SW 1271 (cell line): ENCODE measurements at places on chromosomes 5 and 9.

DNA sequence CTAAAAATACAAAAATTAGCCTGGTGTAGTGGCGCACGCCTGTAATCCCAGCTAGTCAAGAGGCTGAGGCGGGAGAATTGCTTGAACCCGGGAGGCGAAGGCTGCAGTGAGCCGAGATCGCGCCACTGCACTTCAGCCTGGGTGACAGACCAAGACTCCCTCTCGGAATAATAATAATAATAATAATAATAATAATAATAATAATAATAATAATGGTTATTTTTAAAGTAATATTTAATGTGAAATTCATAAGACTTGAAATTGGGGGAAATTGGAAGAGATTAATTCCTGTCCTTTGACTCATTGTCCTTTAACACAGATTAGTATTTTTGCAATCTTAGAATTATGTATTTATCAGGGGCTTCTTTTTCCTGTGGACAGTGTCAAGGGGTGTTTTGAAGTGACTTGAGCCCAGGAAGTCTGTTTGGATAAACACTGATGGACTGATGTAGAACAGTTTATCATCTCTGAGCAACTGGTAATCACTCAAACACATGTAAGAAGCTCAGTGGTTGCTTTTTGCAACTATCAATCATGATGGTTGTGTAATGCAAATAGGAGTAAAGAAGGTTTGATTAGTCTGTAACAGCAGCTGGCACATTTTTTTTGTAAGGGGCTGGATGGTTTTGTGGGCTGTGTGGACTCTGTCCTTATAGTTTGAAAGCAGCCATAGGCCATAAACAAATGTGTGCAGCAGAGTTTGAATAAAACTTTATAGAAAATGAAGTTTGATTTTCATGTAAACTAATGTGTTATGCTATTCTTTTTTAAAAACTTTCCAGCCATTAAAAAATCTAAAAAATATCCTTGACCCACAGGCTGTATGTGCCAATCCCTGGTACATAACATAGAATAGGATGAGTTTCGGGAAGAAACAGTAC, 93.5 kb downstream of the F2RL2 start:
- DNase-seq, result no peak

DNA sequence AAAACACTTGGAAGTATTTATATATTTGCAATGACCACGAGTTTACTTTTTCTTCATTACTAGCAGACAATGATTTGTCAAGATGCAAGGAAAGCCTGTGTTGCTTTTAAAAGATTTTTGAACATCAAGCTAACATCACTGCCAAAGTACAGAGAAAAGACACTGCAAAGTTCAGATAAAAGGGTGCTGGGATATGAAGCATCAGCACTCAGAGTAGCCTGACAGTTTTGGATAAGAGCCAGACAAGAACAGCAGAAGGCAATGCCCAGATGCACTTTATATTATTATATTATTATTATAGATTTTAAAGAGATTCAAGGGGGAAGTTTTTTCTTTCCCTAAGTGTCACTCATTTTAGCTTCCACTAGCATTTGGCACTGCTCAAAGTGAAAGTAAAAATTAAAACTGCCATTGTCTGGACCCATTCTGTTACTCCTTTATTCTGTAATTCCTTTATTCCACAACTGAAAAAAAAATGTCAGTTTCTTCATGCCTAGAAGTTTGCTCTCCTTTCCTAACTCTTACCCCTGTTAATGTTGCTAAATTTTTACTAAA, 240.6 kb downstream of the EFNA5 start:
- no peak for DNase-seq

DNA sequence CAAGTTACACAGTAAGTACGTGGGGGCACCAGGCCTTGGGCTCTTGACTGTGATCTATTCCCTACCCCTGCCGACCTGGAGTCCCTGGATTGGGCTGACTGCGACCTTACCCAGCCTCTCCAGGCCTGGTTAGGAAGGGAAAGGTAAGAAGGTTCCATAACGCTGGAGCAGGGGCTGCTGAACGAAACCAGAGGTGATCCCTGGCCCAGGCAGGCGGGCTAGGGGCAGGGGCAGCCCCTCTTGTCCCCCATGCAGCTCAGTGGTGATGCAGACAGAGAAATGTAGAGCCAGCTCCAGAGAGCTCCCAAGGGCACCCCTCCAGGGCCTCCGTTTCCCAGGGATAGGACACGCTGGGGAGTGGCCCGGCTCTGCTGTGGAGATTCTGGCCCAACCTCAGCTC, 14.1 kb downstream of the PRRX2 start:
- no peak for DNase-seq

GRCh38 chr9:126000731-126001580, 253.8 kb downstream of the PBX3 start:
- no peak for DNase-seq

- DNase-seq, result peak; percentile 3
These were observed 39.8 kb upstream of the RANBP6 start for GRCh38 chr9:6055216-6055615.

DNA sequence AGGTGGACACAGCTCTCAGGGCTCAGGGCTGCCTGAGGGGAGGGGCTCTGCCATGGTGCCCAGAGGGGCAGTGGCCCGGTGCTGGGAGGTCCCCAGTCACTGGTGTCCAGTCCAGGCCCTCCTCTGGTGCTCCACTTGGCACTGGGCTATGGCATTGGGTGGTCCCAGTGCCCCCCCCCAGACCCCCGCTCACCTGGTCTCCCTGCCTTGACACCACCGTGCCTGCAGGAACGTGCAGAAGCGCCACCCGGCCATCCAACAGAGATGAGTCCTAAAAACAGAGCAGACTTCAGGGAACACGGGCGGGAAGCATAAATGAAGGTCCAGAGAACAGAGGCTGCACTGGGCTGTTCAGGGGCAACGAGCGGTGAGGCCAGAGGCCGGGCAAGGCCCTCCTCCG, 42.3 kb upstream of the NSMF start:
- DNase-seq, result no peak
